ENCODE measurements at places on chromosomes 3 and 15.

DNA sequence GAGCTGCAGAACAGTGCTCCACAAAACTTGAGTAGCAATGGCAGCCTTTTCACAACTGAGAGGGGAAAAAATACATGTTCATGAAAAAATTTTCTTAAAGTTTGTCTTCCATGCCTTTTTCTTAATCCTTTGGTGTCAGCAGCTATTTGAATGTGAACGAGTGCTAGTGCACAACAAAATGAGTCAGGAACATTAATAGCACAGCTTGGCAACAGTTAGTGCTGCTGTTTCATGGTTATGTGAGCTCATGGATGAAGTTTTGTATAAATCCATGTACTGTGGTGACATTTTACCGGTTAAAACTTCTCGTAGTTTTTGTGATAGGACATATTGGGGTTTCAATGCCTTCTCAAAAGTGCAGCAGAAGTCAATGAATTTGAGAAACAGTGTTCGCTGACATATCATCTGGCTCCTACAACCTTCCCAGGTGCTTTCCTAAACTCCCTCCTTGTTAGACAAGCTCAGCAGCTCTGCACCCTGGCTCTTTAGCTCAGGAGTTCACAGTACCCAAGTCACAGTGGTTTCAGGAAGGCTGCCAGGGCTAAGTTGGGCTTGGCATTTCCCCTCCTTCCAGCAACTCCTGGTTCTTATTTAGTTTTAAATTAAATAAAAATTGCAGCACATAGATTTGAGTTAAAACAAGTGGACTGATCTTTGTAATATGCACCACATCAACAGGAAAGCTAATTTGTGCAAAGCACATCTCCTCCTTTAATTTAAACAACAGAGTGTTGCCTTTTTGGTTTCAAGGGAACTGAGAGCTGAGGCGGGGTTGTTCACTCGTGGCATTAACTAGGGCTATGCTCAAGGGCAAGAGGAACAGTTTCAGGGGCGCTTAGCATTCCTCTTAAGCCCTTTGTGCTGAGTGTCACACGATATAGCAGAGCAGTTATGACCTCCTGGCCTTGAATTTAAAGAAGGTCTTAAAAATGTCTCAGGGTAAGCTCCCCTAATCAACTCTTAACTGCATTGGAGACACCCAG is 362.8 kb downstream of the CHST2 start:
- DNase-seq = no peak

DNA sequence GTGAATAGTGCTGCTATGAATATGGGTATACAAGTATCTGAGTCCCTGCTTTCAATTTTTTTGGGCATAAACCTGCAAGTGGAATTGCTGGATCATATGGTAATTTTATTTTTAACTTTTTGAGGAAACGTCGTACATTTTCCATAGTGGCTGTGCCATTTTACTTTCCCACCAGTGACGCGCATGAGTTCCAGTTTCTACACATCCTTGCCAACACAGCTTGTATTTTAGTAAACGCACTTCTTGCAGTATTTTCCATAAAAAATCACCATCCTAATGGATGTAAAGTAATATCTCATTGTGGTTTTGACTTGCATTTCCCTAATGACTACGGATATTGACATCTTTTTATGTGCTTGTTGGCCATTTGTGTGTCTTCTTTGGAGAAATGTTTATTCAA is 105.0 kb downstream of the NFKBIZ start:
- DNase-seq = no peak

GRCh38 chr3:23728601-23729117 is 77.1 kb upstream of the UBE2E1 start:
- DNase-seq = no peak

DNA sequence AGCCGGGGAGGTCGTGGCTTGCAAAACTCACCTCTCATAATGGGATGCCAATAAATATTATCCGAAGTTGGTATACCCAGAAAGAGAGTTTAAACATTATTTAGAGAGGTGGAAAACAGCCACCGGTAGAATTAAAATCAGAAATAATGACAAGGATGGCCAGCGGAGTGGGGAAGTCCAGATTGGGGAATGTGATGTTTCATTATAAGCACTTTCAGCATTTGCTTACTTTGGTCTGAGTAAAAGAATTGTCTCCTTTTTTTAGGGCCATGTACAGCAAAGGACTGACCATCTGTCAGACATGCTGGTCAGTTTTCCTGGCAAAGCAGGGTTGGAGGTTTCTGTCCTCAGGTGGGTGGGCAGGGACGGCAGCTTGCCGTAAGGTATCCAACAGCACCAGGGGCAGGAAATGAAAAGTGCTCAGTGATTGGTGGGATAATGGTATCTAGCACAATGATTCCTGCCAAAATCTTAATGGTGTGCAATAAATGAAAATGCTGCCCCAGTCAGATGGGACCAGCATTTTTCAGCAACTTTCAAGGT is 24.3 kb downstream of the APBA2 start:
- DNase-seq = no peak

DNA sequence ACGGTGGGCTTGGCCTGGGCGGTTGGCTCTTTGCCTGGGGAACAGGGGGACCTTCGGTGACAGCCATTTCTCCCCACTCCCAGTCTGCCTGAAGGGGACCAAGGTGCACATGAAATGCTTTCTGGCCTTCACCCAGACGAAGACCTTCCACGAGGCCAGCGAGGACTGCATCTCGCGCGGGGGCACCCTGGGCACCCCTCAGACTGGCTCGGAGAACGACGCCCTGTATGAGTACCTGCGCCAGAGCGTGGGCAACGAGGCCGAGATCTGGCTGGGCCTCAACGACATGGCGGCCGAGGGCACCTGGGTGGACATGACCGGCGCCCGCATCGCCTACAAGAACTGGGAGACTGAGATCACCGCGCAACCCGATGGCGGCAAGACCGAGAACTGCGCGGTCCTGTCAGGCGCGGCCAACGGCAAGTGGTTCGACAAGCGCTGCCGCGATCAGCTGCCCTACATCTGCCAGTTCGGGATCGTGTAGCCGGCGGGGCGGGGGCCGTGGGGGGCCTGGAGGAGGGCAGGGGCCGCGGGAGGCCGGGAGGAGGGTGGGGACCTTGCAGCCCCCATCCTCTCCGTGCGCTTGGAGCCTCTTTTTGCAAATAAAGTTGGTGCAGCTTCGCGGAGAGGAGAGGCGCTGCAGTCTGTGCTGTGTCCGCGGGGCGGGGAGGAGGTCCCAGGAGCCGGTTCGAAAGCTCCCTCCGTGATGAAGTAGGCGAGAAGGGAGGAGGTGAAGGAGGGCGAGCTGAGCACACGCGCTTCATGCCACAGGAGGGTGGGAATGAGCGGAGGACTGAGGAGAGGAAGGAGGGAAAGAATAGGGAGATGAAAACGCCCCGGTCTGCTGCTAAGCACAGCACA is 9.6 kb downstream of the CLEC3B start:
- peak; percentile 15 for DNase-seq

GRCh38 chr15:71437919-71438318 is 322.6 kb downstream of the THSD4 start:
- DNase-seq = no peak

DNA sequence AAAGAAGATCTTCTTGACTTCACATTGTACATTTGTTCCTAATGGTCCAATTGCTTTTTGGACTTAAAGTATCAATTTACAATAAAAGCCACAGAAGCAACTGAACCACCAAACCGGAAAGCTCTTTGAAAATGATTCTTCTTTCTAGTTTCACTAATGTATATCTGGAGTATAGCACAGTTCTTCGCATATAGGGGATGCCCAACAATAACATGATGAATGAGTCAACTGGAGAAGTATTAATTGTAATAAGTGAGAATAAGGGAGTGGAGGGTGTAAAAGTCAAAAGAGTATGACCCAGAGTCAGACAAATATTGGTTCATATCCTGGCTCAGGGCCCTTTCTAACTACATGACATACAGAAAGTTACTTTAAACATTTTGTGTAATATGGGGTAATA is 425.2 kb downstream of the ZBTB20 start:
- no peak for DNase-seq

GRCh38 chr3:118171236-118171852 is 863.3 kb downstream of the IGSF11 start:
- no peak for DNase-seq

DNA sequence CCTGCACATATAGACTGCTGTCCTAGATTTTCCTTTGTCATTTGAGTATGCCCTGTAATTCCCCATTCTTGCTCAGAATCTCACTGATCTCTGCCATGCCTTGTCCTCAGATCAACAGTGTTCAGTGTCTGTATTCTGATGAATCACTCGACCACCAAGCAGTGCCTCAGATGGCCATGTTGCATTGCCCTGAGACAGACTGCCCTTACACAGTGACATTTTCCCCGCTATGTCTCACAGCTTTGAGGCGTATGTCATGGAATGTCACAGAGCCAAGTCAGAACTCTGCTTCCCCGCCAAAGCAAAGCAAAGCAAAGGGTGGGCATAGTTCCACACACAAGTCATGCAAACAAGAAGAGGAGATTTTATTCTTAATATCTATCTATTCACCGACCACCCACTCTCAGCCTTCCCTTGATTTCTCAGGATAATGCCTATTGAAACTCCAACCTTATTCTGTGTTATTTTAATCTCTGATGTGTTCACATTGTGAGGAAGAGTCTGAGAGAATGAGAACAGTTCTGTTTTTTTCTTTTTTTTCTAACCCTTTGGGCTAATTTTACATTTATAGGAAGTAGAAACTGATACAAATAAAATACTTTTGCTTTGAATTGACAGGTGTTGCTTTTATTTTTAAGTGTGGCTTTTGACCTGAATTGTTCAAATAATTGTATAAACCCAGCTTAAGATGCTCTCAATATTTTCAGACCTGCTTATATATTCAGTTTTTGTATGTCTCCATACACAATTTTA is 16.9 kb upstream of the PSMD6 start:
- no peak for DNase-seq

GRCh38 chr15:96125721-96126415 is 204.6 kb upstream of the NR2F2 start:
- DNase-seq = no peak

DNA sequence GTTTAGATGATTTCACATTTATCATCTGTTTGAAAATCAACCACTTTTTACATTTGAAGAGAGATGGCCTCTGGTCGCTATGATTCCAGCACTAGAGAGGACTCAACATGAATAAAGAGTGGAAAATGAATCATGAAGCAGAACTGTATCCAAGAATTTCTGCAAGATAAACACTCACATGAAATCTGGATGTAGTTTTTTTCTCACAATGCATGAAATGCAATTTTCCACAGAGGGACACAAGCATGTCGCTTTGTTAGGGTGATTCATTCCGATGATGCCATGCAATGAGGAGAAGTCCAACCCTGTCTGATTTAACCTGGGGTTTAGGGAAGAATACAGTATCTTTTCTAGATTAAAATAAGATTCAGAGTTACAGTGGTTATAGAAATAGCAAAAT is 50.4 kb upstream of the ADCY5 start:
- no peak for DNase-seq

DNA sequence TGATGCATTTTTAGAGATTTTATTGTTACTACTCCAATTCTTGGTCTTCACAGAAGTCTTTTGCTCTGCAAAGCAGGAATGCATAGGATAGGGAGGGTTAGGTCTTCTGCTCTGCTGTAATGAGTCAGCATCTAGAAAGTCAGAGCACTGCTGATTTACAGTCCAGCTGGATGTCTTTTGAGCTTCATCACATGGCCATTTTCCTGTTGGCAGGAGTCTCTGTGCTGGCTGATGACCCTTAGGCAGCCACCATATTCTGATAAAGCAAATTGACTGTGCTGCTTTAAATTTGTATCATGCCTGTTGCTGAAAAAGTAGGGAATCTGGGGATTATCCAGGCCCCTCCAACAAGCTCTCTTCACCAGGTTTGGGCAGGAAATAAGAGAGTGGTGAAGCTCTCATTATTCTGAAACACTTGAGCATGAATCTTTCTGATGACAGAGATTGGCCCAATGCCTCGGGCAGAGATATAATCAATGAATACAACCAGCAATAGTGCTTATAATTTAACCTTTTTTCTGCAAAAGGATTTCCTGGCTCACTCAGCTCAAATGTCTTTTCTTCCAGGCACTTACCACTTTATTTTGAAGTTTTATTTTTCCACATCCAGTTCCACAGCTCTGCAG is 9.7 kb upstream of the CRBN start:
- no peak for DNase-seq

- no peak for DNase-seq
These were observed 50.1 kb downstream of the DLG1 start for GRCh38 chr3:197248341-197248740.

DNA sequence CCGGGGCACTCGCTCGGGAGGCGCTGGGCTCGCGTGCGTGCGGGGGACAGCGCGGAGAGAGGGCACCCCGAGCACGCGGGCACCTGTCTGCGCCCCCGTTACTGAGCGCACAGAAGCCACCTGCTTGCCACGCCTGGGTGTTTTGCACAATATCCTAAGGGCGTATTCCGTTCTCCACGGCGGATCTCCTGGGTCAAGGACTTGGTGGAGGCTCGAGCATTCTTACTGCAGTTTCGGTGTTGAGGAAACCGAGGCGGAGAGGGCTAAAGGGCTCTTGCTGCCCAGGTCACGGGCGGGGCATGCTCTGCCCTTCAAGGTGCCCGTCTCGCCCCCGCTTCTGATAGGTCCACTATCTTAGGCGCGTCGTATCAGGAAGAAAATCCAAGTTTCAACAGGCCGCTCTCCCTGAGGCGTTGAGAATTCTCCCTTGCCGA is 526 bp downstream of the GPD1L start:
- DNase-seq = no peak

DNA sequence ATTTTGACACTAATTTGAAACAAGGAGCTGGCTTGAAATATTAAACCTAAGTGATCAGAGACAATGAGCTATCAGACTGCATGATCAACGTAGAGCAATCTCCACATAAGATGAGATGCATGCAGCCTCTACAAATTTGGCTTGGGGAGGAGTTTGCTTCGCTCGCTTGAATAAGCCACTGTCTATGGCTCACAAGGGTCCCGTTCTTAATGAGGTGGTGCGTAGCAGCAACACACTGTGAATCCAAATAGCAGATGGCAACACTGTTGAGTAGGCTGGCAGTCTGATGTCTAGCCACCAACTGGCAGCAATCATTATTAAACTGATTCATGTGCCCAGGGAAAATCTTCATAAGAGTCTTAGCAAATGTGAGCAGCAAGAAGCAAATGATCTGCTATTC is 125.4 kb upstream of the CCDC54 start:
- DNase-seq = no peak

GRCh38 chr15:81301385-81301784 is 22.6 kb downstream of the STARD5 start:
- no peak for DNase-seq

DNA sequence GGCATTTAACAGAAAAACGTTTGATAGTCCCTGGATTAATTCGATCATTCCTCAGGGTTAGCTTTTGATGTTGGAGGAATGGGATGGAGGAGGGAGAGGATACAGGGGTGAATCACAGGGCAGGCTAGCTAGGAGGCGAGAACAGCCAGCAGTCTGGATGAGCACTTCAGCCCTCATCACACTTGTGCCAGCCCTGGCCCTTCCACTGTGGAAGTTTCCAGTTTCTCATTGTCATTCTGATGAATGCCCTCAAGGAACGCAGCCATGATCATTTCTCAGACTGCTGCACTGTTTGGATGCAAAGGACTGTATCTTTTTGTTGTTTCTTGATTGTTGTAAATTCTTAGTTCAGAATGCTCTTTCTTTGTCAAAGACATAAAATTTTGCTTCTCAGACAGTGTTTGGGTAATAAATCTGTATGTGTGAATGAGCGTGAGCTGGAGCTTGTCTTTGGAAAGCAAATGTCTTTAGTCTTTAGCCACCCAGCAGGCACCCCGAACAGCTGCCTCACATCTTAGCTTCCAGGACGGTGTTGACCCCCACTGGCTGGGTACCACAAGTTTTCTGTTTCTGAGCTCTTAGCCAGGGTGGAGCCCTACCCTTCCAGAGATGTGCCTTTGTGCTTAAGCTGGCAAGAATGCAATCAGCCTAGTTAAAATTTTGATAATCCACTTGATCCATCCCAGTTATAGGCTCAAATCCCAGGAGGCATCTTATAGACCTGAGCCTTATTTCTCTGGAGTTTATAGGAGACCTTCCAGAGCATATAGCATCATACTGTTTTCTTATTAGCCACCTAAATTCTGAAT is 121.1 kb downstream of the PDCD6IP start:
- DNase-seq = no peak
